ENCODE measurements at places on chromosomes 3 and 15.

GRCh38 chr15:64703632-64703959 is 71.8 kb downstream of the RBPMS2 start:
- no peak for DNase-seq

DNA sequence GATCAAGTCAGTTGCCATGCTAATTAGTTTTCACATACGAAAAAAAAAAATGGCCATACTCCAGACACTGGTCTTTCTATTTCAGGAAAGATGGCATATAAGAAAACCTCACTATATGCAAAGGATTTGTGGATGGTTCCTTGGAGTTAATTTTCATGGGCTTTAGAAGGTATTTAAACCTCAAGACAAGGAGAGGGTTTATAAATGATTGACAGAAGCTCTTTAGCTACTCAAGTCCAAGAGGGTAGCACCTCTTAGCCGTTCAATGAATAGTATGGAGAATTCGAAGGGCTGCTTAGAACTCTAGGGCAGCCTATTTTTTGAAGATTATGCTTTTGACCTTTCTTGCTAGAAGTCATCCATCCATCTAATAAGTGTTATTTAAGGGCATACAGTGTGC is 41.7 kb downstream of the RBMS3 start:
- no peak for DNase-seq

GRCh38 chr15:39622660-39623516 is 42.0 kb downstream of the THBS1 start:
- DNase-seq, result no peak

- no peak for DNase-seq
Measured at GRCh38 chr3:46671541-46672348, 21.7 kb downstream of the ALS2CL start.

DNA sequence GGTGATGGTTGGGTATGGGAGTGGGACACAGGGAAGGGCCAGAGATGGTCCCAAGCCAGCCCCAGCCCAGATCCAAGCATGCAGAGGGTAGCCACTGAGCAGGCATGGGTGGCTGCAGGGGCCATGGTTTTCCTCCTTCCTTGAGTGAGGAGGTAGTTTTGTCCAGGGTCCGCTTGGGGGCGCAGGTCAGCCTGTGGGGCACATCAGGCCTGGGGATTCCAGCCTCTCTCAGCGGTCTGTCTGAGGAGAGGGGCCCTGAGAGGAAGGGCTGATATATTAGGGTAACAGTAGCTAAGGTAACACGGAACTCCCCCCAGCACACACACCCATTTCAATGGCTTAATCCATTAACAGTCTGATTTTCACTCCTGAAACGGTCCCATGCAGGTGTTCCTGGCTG is 22.7 kb upstream of the LCTL start:
- DNase-seq, result no peak

GRCh38 chr3:113194823-113195401 is 16.4 kb upstream of the BOC start:
- DNase-seq, result no peak

- DNase-seq, result no peak
Measured at GRCh38 chr3:120364821-120365220, 15.7 kb upstream of the LRRC58 start.

GRCh38 chr15:40450047-40450446 is 9.3 kb downstream of the BAHD1 start:
- no peak for DNase-seq

DNA sequence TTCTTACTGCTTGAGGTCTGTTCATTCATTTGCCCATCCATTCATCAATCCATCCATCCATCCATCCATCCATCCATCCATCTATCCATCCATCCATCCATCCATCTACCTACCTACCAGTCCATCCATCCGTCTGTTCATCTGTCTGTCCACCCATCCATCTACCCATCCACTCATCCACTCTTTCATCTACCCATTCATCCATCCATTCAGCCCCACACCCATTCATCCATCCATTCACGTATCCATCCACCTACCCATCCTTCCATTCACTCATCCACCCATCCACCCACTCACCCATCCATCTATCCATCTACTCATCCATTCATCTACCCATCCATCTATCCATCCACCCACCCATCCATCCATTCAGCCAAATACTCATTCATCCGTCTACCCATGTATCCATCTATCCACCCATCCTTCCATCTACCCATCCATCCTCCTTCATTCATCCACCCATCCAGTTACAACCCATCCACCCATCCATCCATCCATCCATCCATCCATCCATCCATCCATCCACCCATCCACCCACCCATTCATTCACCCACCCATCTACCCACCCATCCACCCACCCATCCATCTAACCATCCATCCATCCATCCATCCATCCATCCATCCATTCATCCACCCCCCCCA is 68.3 kb downstream of the FBLN2 start:
- DNase-seq, result no peak

GRCh38 chr3:128319741-128320141 is 146.9 kb downstream of the DNAJB8 start:
- no peak for DNase-seq

- DNase-seq, result no peak
Measured at GRCh38 chr3:112649478-112649735, 8.5 kb upstream of the CCDC80 start.

- no peak for DNase-seq
Measured at GRCh38 chr3:151351219-151351618, 21.9 kb upstream of the P2RY13 start.

GRCh38 chr3:83169473-83169872 is 1408.0 kb upstream of the GBE1 start:
- no peak for DNase-seq

- peak; percentile 78 for DNase-seq
Measured at GRCh38 chr15:64809649-64810496, 15.6 kb downstream of the PIF1 start.

DNA sequence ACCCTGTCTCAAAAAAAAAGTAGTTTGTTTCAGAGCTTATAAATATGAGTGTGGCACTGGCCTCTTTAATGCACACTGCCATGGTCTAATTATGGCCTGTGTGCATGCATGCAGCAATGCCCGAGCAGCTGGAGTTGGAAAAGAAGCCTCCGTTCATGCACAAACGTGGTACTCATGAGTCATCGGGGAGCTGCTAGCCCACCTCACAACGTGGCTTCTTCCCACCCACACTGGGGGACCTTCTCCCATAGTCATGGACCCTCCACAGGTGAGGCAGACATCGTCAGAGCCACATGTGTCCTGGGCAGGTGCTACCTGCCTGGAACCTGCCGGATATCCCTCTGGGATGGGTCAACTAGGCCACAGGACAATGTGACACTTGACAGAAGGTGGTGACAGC is 66.7 kb downstream of the ATP10A start:
- DNase-seq, result no peak

DNA sequence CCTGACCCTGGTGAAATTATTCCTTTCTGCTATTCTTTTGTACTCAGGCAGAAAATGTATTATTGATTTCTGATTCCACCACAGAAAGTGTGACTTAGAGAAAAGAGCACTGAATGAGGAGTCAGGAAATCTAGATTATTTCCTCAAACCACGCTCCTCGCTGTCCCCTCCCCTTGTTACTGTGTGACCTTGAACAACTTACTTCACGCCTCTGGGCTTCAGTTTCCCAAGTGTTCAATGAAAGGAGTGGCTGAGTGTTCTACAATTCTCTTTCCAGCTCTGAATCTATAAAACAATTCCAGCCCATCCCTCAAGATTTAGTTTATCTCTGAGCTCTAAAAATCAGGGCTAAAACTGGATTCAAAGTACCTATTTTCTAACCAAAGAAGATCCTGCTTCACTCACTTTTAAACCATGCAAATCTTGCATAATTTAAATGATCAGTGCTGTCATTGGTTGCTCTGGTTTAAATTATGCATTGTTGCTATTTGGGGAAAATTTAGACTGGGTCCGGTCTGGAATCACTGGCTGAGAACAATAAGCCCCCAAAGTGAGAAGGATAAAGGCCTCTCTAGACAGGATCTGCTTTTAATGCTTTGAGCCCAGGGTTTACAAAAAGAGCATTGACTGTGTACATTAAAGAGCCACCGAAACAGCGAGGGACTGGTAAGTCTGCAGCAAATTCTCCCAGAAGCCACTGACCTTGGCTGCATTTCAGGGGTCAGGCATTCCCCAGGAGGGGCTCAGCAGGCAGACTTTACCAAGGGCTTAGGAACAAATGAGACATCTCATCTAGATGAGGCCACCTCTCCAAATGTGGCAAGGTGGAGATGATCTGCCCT is 3.2 kb downstream of the TNIK start:
- peak; percentile 9 for DNase-seq

- DNase-seq, result no peak
Measured at GRCh38 chr3:111215481-111215880, 143.9 kb downstream of the NECTIN3 start.

DNA sequence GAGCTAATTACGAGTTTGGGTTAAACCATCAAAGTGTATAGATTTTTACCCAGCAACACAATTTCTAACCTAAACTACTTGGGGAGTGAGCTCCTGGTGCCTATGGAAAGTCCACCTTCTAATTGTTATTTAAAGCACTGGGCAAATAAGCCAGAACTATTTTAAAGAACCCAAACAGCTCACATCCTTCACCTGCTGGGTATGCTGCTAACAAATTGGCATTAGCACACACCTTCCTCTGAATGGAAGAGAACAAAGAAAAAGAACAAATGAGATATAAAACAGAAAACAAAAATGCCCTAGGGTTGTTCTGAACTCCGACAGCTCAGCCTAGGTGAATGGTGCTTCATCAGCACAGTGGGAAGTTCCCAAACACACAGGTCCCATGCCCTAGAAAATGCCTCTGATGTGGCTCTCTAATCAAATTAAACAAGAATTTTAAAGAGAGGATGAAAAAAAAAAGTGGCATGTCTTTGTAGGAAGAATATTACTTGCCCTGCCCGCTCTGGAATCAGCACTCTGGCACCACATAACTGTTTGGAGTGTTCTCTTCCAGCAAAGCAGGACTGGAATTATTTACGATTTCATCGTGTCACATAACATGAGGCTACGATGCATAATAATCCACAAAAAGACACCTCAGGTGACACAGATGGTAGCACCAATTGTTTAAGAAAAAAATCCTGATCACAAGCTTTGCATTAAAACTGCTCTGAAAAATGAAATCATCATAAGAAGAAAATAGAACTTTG is 334.4 kb downstream of the GBE1 start:
- no peak for DNase-seq

- no peak for DNase-seq
Measured at GRCh38 chr3:180072786-180073185, 36.0 kb upstream of the PEX5L start.

DNA sequence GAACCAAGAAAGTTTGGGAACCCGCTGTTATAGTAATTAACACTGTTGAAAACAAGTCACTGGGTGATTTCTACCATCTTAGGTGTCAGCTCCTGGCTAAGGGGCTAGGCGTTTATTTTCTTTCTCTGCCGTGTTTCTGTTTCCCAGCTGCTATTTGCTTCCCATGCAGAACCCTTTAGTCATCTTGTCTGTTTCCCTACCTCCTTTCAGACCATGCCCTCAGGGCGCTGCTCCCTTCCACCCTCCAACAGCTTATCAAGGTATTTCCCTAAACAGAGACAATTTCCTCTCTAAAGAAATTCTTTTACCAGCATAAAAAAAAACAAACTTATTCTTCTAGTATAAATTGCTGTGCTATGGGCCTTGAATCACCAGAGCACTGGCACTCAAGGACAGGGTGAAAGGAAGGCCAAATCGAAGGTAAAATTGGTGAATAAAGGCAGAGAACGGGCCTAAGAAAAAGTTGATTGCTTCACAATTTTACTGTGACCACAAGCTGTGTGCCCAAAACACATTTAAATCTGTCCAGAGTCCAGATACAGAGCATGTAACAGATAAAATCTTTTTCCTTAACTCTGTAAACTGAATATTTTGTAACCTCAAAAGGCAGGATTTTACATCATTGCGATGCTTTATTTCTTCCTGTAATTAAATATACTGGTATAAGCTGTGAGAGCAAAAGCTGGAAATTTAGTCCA is 319.2 kb downstream of the ZNF621 start:
- no peak for DNase-seq

GRCh38 chr3:16122661-16123060 is 51.8 kb upstream of the GALNT15 start:
- no peak for DNase-seq

DNA sequence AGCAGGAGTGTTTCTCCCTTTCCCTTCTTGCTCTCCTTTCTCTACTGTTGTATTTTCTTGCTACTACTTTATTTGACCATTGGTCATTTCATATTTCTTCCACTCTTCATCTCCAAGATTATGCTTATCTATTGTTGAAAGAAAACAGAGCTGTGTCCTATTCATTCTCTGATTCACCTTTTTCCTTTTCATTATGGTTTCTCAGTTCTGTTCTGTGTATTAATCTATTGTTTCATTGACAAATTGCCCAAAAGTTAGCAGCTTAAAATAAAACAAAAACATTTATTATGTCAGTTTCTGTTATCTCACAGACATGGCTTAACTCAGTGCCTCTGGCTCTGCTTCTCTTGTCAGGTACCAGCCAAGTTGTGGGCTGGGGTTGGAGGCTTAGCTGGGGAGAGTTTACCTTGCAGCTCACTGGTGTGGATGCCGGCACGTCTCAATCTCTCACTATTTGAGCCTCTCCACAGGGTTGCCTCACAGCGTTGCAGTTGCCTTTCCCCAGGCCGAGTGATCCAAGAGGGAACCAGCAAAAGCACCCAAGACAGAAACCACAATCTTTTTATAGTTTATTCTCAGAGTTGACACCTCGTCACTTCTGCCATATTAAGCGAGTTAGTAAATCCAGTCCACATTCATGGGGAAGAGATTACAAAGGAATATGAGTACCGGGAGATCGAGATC is 36.9 kb upstream of the FILIP1L start:
- DNase-seq, result no peak

DNA sequence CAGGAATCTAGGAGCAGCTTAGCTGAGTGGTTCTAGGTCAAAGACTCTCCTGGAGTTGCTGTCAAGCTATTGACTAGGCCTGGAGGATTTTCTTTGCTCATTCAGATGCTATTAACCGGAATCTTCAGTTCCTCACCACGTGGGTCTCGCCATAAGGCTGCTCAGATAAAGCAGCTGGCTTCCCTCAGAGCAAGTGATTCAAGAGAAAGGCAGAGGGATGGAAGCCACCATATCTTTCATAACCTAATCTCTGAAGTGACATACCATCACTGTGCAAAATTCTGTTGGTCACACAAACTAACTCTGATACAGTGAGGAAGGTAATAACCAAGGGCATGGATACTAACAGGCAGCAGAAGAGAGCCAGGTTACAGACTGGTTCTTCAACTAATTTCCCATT is 72.7 kb upstream of the FLNB start:
- DNase-seq, result no peak

GRCh38 chr15:62844564-62845240 is 197.8 kb upstream of the TPM1 start:
- no peak for DNase-seq
